CD4-positive, alpha-beta T cell treated with Interleukin-6 for 4 hours (primary cell): ENCODE measurements at places on chromosomes 11 and 22.
A peak's percentile ranks its signal among the peaks of the same experiment; 100 is the strongest.

GRCh38 chr11:59779487-59779886 lies 24.3 kb downstream of the STX3 start:
- no peak for DNase-seq

GRCh38 chr11:23078289-23078971 lies 218.2 kb upstream of the CCDC179 start:
- no peak for DNase-seq

- no peak for DNase-seq
Observed at GRCh38 chr22:45331486-45331885, 21.8 kb downstream of the FAM118A start.

DNA sequence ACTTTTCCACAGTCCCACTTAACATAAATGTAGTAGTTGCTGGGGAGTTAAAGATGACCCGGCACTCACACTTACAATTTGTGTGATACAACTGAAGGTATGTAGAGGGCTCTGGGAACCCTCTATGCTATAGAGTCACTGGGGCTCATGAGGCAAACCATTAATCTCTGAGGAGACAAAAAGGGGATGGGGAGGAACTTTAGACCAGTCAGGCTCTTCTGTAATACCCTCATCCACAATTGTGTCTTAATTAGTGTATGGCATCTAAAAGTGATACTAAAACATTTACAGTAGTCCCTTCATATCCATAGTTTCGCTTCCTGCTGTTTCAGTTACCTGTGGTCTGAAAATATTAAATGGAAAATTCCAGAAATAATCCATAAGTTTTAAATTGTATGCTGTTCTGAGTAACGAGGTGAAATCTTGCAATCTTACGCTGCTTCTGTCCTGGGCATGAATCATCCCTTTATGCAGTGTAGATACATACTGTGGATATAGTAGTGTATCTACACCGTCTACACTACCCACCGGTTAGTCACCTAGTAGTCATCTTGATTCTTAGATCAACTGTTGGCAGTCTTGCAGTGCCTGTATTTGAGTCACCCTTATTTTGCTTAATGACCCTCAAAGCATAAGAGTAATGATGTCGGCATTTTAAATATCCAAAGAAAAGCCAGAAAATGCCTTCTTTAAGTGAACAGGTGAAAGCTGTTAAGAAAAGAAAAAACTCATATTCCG lies 12.2 kb downstream of the CBL start:
- peak; percentile 9 for DNase-seq

- DNase-seq: peak; percentile 52
Observed at GRCh38 chr11:60950933-60951605, 907 bp downstream of the SLC15A3 start.

DNA sequence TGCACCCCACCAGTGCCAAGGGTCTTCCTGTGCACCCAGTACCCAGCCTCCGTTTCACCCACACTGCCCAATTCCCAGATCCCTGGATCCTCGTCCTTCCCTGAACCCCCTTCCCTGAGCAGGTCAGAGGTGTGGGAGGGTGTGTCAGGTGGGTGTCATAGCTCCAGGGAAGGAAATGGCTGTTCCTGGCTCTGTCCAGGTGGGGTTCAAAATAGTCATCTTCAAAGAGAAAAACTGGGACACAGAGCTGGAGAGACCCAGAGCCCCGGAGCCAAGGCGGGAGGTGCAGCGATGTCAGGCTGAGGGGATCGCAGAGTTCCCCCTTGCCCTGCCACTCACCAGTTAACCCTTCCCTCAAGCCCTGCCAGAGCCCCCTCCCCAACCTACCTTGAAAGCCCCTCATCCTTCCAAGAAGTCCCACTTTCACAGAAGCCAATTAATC lies 698 bp downstream of the C1QTNF4 start:
- no peak for DNase-seq

GRCh38 chr11:1949922-1950321 lies 2.8 kb downstream of the MRPL23 start:
- DNase-seq: no peak

- DNase-seq: no peak
Observed at GRCh38 chr11:35938231-35938630, 5.6 kb upstream of the LDLRAD3 start.

GRCh38 chr22:46897246-46897623 lies 134.8 kb downstream of the TBC1D22A start:
- no peak for DNase-seq

DNA sequence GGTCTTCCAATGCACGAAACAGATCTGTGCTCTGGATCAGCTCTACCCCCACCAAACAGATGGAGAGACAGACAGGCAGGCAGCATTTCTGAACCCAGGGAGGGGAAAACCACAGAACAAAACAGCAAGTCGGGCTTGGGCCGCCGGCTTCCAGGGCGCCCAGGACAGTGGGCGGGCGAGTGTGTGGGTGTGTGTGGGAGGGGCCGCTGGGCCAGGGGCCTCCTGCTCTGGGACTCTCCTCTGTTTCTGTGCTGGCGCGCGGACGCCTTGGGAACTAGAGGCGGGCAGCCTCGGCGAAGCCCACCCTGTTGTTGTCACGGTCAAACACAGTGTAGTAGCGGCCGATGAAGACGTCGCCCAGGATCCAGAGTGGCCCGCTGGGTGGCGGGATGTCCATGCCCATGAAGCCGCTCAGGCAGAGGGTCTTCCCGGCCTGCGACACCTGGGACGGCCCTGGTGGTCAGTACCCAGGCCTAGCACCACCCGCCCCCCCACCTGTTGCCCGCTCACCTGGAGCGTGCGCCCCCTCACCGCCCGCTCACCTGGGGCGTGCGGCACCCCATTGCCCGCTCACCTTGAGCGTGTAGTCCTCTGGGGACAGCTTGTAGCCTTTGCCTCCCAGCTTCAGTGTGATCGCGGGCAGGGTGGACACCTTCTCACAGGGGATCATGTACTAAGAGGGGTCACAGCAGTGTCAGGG lies 3.0 kb upstream of the IFITM10 start:
- DNase-seq: no peak

- DNase-seq: no peak
Observed at GRCh38 chr22:41201141-41201540, 4.0 kb upstream of the L3MBTL2 start.

DNA sequence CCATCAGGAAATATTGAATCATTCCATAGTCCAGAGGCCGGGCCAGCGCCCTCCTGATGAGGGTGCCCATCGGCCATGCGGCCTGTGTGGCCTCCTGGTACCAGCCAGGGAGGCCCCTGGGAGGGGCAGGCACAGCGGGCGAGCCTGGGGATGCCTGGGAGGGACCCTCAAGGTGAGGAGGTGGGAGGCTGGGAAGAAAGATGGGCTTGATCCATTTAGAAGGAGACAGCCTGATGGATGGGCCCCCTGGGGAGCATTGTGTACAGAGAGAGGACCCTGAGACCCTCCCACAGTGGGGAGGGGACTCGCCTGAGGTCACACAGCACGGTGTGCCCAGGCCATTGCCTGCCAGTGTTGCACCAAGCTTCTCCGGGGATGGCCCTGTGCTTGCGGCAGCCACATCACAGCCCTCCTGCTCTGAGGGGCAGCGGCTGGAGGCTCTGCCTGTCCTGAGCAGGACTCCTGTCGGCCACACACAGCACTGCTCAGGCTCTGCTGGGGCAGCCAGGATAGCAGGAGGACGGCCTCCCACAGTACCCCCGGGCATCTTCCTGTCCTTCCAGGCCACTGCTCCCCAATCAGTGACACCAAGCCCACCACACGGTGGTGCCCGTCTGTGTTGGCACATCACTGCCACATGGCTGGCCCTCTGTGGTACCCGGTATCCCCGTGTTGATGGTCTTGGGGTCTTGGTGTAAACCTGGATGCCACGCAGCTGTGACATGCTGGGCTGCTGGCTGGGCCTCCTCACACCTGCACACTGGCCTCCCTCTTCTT lies 290.0 kb downstream of the TBC1D22A start:
- no peak for DNase-seq

GRCh38 chr11:2304506-2305139 lies 2.8 kb downstream of the TSPAN32 start:
- DNase-seq: no peak

DNA sequence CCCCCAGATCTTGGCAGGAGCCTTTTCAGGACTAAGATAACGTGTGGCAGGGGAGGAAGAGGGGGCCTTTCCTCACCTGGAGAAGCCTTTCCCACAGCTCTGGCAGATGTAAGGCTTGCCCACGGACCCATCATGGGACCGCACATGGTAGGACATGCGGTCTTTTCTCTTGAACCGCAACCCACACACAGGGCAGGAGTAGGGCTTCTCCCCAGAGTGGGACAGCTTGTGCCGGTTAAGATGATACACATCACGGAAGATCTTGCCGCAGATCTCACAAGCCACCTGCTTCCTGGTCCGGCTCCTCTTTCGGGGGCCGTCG lies 1.9 kb downstream of the PATZ1 start:
- no peak for DNase-seq

GRCh38 chr11:6319001-6319703 lies 1.1 kb downstream of the CAVIN3 start:
- no peak for DNase-seq

GRCh38 chr11:104761511-104761910 lies 136.7 kb downstream of the CASP12 start:
- DNase-seq: no peak

GRCh38 chr11:58617976-58618557 lies 4.4 kb upstream of the CNTF start:
- peak; percentile 17 for DNase-seq

DNA sequence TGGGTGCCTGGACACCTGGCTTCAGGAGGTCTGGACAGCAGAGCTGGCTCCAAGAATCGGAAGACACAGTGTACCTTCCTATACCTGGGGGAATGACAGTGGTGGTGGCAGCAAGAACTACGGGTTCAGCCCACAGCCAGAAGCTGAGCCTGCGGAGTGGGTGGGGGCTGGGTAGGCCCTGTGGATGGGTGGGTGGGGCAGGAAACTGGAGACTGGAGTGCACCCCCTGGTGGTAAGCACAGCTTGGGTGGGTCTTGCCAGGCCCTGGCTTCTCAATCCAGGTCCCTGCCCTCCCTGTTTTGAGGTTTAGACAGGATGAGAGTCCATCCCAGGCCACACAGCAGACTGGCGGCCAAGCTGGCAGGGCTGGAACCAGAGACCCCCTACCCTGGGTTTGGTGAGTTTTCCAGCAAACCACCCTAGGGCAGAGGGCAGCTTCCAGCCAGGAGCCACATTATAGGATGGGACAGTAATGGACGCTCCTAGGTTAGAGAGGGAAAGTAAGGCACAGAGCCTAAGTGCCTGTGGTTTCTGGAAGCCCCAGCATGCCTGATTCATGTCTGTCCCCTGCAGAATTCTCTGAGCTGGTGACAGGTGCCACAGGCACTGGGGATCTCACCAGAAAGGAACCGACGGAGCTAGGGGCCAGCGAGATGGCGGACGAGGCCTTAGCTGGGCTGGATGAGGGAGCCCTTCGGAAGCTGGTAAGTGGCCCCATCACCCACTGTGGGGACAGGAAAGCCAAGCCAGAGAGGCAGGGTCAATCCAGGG lies 1.7 kb downstream of the SMTN start:
- peak; percentile 69 for DNase-seq

GRCh38 chr11:108199446-108200321 lies 22.8 kb downstream of the NPAT start:
- peak; percentile 12 for DNase-seq

GRCh38 chr11:117052196-117053149 lies 45.8 kb downstream of the SIK3 start:
- no peak for DNase-seq

DNA sequence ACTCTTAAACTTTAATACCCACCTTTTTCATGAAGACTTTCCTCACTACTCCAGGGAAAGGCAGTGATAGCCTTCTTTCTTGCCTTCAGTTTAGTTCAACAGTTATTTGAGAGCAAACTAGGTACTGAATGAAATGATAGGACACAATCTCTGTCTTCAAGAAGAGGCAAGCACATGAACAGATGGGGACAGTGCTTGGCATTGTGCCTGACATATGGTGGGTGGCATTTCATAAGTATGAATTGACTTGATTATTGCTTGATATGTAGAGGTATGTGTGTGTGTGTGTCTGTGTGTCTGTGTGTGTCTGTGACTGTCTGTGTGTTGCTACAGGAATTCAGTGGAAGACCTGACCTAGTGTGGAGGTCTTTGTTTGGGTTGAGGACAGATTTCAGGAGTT lies 504.1 kb downstream of the NELL1 start:
- no peak for DNase-seq

- no peak for DNase-seq
Observed at GRCh38 chr11:83520849-83521248, 234.7 kb upstream of the CCDC90B start.

- peak; percentile 23 for DNase-seq
Observed at GRCh38 chr11:69909561-69910518, 90.6 kb upstream of the FGF3 start.

DNA sequence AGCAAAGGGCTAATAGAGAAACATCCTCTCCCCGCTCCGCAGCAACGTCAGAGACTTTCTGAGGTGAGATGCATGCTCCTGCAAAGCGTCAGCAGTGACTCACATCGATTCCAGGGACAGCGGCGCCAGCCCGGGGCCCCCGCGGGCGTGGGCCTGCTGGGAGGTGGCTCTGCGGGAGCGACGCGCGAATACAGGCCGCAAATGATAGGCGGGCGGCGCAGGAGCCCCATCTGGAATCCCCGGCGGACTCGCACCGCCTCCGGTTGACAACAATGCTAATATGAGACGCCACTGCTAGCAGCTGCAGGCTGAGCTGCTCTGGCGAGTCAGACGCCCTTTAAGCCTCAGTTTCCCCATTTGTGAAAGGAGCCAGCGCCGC lies 557 bp downstream of the RANGAP1 start:
- peak; percentile 83 for DNase-seq

DNA sequence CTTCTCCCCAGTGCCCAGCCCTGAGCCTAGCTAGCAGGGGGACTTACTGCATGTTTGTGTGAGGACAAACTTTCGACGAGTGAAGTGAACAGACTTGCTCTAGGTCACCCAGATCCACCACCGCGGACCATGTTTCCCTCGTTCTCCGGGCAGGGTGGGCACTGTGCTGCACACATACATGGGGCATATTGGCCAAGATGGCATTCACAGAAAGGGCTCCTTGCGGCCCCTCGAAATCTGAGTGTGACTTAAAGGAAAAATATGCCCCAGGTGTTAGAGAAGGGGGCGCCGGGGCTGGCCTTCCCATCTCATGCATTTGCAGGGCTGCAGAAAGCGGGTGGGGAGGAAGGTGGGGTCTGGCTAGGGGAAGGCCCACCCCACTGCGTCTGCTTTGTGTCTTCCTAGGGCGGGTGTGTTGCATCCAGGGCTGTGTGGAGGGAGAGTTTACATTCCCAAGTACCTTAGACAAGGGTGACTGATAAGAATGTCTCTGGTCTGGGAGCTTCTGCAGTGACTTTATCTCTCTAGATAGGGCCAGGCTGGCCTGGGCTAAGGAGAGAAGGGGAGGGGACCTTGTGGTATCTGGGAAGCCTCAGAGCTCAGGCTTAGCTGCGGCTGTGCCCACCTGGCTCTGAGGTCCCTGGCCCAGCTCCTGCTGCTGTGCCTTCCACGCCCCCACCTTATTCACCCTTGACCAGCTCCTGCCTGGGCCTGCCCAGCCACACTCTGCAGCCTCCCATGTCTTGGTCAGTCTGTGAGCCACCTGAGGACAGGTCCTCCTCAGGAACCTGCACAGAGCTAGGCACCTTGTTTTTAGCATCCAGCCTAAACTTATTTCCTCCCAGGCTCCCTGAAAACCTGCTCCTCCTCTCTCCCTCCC lies 45.8 kb downstream of the LRRC32 start:
- DNase-seq: no peak
